Frontal cortex (tissue), 4 donors: ENCODE measurements at places on chromosomes 6 and 20. TPM values are rescaled to one million over a fixed set of nuclear protein-coding genes. Genes with fewer than 3 reads are reported as not detected.

The DCDC2 gene
- total RNA-seq = 2.4 TPM

The SALL4 gene
- total RNA-seq = 0.41 TPM

The TDP2 gene
- 27.3 TPM for total RNA-seq

The ANKRD66 gene
- not detected for total RNA-seq

The C20orf144 gene
- 0.41 TPM for total RNA-seq

The CTCFL gene
- not detected for total RNA-seq

The DEFB132 gene
- not detected for total RNA-seq

The HSPA1L gene
- 5.7 TPM for total RNA-seq

The SIRPB1 gene
- 0.41 TPM for total RNA-seq

The HLA-DQA2 gene
- not detected for total RNA-seq

The KIAA1755 gene
- 1.2 TPM for total RNA-seq

The PCNA gene
- total RNA-seq = 42.0 TPM

The WASF1 gene
- 63.2 TPM for total RNA-seq

The VNN1 gene
- total RNA-seq = under 0.01 TPM

The C6orf52 gene
- 0.82 TPM for total RNA-seq

The B4GALT5 gene
- 62.0 TPM for total RNA-seq

- no peak for DNase-seq
Measured at GRCh38 chr6:18629571-18629970, 242.4 kb downstream of the RNF144B start.

- DNase-seq = no peak
Measured at GRCh38 chr6:155371230-155371629, 56.9 kb upstream of the TFB1M start.

DNA sequence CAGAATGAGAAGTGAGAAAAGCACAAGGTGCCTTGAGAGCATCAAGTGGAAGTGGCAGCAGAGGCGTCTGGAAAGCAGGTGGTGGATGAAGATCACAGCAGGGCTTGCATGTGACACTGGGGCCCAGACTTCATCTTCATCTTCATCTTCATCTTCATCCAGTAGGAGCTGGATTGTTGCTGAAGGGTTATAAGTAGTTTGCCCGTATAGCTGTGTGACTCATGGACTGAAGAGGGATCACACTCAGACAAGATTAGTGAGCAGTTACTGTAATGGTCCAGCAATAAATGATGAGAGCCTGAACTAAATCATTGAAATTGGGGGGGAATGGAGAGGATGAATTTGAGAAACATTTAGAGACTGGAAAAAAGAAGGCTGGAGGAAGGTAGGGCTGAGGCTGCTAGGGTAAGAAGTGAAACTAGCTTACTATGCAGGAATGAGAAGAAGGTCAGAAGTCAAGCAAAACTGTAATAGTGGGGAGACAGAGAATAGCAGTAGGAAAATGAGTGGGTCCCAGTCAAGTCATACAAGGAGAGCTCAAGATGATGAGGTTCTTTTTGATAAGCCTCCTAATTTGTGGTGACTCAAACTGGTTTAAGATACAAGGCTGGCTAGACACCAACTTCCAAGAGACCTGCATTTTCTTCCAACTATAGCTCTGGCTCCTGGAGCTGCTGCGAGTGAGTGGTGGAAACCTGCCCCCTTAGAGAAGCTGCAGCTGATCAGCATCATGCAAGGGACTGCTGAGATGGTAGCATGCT lies 92.3 kb upstream of the BEND6 start:
- no peak for DNase-seq

GRCh38 chr6:137402143-137402680 lies 92.0 kb downstream of the OLIG3 start:
- no peak for DNase-seq

GRCh38 chr6:69096681-69097080 lies 461.6 kb downstream of the ADGRB3 start:
- DNase-seq = no peak

- no peak for DNase-seq
Measured at GRCh38 chr20:21325296-21325695, 22.2 kb downstream of the XRN2 start.

DNA sequence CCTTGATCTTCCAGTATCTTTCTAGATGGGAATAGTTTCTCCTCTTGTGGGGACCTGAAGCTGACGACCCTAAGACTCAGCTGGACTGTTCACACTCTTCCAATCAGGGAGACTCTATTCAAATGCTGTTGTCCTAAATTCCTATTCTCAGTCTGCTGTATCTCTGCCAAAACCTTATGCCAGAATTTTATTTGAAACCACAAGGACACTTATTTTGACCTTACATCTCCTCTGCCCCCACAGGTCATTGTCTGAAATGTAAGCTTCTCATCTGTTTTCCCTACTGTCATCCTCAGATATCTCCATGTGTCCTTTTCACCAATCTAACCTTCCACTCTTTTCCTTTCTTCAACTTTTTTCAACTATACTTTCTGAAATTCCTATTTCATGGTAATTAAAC lies 289.5 kb upstream of the SGK1 start:
- DNase-seq = no peak

GRCh38 chr20:61516346-61517208 lies 264.5 kb downstream of the CDH4 start:
- no peak for DNase-seq

DNA sequence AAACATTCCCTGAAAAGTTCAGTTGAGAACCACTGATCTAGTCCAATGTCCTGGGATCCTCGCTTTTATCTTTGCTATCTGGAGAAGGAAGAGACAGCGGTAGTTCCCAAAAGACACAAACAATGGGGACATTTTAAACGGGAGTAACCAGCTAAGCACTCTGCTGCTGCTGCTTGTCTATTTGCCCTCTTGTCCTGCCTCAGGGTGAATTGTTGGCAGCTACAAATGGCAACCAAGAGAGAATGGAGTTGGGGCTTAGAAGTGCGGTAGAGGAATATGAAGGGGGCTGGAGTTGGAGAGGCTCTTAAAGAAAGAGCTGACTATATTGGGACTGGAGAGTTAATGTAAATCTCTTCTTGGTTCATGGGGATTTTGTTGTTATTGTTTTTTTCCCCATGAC lies 6.5 kb upstream of the ZSWIM1 start:
- no peak for DNase-seq

GRCh38 chr6:101296169-101296960 lies 97.1 kb upstream of the GRIK2 start:
- DNase-seq = no peak

GRCh38 chr6:54617730-54618129 lies 228.8 kb upstream of the FAM83B start:
- no peak for DNase-seq

- no peak for DNase-seq
Measured at GRCh38 chr6:119160911-119161310, 82.4 kb upstream of the FAM184A start.

- no peak for DNase-seq
Measured at GRCh38 chr6:167589615-167589940, 237.1 kb upstream of the AFDN start.

- no peak for DNase-seq
Measured at GRCh38 chr6:144372116-144372515, 87.0 kb downstream of the UTRN start.

- no peak for DNase-seq
Measured at GRCh38 chr6:51550243-51550642, 537.2 kb downstream of the PKHD1 start.

GRCh38 chr6:25835442-25836283 lies 3.8 kb upstream of the SLC17A1 start:
- DNase-seq = no peak

- no peak for DNase-seq
Measured at GRCh38 chr6:122568350-122568749, 41.9 kb upstream of the PKIB start.

- DNase-seq = no peak
Measured at GRCh38 chr20:63598479-63599395, 24.7 kb upstream of the HELZ2 start.

DNA sequence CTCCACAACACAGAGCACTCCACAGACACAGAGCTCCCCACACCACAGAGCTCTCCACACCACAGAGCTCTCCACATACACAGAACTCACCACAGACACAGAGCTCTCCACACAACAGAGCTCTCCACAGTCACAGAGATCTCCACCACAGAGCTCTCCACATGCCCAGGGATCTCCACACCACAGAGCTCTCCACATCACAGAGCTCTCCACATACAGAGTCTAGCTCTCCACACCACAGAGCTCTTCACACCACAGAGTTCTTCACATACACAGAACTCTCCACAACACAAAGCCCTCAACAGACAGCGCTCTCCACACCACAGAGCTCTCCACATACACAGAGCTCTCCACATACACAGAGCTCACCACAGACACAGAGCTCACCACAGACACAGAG lies 55.3 kb downstream of the ERMARD start:
- no peak for DNase-seq

DNA sequence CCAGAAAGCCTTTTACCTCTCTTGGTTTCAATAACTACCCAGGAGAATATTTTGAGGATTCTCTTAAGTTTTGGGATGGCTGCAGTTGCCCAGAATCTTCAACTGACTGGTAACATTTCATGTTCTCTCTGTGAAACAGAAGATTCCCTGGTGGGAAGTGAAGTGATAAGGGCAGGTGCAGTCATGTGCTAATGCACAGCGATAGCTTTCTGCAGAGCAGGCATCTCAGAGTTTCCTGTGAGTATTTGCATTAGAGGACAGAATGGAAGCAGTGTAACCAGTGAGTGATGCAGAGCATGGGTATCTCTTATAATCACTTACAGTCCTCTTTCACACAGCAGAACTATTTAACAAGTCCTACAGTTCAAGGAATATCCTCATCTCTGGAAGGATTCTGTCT lies 76.1 kb downstream of the HCRTR2 start:
- DNase-seq = no peak

DNA sequence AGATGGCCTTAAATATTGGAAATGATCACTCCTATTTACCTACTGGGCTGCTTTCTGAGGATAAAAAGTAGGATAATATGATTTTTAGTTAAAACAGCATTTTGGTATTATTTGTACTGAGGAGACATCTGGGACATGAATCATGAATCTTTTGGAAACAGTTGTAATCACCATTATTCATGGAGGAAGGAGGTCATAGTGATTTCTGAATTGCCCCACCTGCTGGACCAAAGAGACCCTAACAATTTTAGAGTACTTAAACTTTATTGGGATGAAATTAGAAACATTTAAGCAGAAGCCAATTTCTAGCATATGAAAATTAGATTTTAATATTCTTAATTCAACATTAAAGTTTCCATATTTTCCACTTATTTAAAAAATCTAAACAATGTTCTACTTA lies 108.4 kb upstream of the SIM1 start:
- DNase-seq = no peak

GRCh38 chr6:37442416-37443215 lies 9.6 kb downstream of the CMTR1 start:
- no peak for DNase-seq

DNA sequence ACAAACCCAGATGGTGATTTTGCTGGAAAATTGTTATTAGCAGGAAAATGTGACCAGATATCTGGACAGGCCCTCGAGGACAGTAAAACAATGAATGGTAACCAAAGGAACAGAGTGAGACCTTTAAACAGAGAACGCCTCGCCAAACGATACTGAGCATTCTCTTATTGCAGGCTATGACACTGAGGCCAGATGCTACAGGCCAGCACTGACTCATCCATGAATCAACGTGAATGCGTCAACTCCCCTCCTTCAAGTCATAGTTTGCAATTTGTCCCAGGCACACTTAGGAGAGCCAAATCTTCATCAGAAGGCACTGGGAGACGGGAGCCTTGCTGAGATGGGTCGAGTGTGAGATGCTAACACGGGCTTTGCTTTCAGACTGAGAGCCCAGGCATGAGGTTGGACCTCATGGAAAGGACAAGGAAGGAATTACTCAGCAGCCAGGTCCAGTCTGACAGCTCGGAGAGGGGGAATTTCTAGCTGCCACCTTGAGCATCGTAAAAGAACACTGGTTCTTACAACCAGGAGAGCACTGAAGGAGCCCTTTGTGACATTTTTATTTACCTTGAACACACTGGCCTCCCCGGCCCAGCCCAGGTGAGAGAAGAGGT lies 60.7 kb downstream of the BMP7 start:
- DNase-seq = no peak

- no peak for DNase-seq
Measured at GRCh38 chr6:21519642-21520041, 73.9 kb upstream of the SOX4 start.

DNA sequence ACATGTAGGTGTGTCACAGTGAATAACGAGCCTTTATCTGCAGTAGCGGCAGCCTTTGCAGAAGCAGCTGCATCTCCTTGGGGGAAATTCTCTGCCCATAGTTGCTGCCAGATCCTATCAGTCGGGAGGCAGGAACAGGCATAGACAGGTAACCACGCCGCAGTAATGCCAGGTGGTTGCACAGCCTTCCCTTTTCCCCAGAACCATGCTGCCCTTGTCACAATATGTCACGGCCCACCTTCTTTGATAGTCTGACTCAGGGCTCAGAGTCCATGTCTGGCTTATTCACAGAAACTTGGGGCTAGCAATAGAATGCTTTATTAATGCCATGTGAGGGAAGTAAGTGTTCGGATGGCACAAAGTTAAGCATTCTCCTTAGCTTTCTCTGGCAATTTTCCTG lies 76.6 kb downstream of the F13A1 start:
- no peak for DNase-seq

- DNase-seq = no peak
Measured at GRCh38 chr6:4707011-4707410, 69.2 kb upstream of the CDYL start.

DNA sequence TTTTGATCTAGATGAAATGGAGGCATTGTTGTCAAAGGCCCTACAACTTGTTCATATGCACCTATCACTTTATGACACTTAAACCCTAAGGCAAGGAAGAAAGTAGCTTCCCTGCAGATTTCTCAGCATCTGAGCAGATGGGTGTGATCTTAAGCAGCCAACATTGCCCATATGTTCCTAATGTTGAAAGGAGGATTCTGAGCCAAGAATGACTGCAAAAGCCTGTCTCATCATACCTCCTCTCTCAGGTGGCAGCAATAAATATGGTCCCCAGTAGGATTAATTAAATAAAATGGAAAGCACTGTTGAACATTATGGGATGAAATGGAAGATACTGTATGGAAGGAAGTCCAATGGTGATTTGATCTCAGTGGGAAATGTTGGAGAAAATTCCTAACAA lies 538.1 kb upstream of the MAN1A1 start:
- DNase-seq = no peak
